Amniotic stem cell (primary cell): ENCODE measurements at places on chromosomes 5 and 9.

- DNase-seq, result no peak
These were observed 452.0 kb upstream of the DMAC1 start for GRCh38 chr9:8251566-8251965.

GRCh38 chr9:33867747-33868439 is 50.9 kb downstream of the UBE2R2 start:
- no peak for DNase-seq

DNA sequence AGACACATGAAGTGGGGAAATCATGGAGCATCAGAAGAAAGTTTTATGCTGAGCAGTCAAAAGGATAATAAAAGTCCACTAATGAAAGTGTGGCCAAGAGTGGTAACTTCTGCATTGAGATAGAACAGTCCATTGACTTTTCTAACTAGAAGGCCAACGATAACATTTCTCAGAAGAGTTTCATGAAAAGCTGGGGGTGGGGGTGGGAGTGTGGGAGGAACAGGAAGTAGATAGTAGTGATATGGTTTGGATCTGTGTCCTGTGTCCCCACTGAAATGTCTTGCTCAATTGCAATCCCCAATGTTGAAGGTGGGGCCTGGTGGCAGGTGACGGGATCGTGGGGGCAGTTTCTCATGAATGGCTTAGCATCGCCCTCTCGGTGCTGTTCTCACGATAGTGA is 36.2 kb upstream of the SNAPC3 start:
- no peak for DNase-seq

- DNase-seq, result no peak
These were observed 424.0 kb upstream of the ZNF462 start for GRCh38 chr9:106438928-106439327.

GRCh38 chr5:138038826-138039225 is 5.9 kb upstream of the FAM13B start:
- DNase-seq, result no peak

GRCh38 chr5:122183098-122183787 is 53.9 kb downstream of the ZNF474 start:
- peak; percentile 45 for DNase-seq

- DNase-seq, result peak; percentile 69
These were observed 389.1 kb downstream of the ENC1 start for GRCh38 chr5:74251141-74252035.

DNA sequence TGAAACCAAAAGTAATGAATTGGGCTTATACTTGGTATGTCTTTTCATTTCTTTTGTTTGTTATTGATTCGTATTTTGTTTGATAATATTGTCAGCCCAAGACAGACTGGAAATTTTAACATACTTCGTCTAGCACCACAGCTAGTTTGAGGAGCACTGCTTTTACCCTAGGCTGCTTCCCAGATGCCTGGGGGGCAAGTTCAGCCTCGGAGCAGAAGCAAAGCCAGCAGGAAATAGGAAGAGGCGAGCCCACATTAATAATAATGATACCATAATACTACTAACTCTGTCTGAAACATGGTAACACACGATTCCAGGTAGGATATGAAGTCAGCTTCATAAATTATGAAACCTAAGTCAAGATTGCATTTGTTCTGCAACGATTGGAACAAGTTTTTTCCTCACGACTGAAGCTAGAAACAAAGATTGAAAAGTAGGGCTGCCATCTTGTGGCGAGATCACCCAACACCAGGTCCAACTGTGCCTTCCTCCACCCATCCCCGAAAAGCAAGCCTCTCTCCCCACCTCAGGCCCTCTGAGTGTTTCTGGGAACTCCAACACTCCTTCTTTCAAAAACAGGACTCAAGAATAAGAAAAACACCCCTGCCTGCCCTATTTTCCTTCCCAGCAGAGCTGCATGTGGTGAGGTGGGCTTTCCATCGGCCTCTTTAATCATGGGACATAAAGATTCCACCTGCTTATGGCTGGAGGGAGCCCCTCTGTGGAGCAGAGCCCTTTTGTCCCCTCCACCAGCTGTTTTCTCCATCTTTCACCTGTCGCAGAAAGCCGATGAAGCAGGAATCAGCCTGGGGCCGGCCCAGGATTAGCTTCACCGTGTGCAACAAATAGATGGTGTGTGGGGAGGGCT is 236.4 kb downstream of the CAAP1 start:
- DNase-seq, result peak; percentile 1

- no peak for DNase-seq
These were observed 72.8 kb downstream of the CETN3 start for GRCh38 chr5:90336752-90337151.

GRCh38 chr9:114231273-114231672 is 75.9 kb downstream of the COL27A1 start:
- DNase-seq, result no peak

DNA sequence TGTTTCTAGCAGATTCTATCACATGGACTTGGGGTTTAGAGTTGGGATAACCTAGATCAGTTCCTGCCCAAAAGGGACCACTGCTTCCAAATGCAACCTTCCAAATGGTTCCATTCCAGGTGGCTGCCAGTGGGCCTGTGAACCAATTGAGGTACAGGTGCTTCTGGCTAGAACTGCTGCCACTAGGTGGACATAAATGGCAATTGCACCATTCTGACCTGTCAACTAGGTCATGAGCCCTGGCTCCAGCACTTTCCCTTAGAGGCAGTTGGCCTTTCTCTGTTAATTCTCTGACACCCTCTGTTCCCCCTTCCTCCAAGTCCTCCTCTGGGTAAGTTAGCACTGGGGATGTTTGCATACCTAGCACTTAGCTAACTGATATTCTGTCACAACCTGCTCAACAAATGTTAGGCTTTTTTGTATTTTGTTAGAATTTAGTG is 16.6 kb upstream of the HEMGN start:
- DNase-seq, result no peak

GRCh38 chr9:97038611-97039513 is at the start of gene CTSV:
Gene CTSV, minus strand, starts transcription at chr9:97039142. Its CDS starts 1,099 bp downstream, at chr9:97038043.
- peak; percentile 80 for DNase-seq

- DNase-seq, result no peak
These were observed 30.6 kb downstream of the RGMB start for GRCh38 chr5:98804066-98804465.

DNA sequence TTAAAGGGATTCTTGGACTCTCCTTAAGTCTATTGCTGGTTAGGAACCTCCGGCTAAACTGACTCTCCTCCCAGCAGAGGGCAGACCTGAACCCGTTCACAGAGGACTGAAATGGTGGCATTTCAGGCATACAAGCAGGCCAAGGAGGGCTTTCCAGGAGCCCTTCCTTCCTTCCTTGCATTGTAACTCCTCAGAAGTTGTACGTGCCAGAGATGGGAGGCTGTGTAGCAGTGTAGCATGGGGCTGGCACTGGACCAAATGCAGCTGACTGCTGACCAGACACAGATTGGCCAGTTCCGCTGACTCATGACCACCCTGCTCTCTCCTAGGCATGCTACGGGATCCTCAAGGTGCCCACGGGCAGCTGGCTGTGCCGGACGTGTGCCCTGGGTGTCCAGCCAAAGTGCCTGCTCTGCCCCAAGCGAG is 36.4 kb downstream of the JADE2 start:
- no peak for DNase-seq

DNA sequence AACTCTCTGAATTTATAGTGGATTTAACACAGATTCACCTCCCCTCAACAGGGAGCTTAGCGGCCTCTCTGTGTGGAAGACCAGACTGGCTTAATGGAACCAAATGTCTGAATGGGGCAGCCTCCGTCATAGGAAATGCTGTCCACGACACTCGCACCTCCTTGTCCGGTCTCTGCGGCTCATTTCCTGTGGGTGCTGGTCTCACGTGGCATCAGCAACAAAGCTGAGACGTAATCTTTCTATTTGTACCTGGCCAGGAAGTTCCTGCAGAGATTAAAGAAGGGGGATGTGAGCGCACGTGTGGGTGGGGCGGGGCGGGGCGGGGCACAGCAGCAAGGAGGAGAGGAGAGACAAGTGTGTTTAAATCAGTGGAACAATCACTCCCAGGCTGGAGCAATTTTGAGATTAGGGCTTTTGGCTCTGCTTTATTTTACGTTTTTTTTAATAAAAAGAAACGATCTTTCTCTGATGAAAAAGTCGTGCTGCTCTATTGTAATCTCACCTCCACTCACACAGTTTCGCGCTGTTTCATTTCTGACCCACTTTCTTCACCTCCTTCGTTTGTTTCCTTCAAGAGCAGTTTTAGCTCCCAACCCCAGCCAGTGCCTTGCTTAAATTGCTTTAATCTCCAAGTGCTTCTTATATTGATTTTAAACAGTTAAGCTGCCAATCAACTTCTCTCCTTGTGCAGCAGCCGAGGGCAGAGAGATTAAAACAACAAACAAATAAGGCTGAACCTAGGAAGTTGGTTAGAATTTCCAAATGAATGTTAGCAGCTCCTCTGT is 132.2 kb upstream of the ASTN2 start:
- DNase-seq, result no peak

GRCh38 chr5:34411470-34412346 is 244.4 kb upstream of the RAI14 start:
- no peak for DNase-seq

DNA sequence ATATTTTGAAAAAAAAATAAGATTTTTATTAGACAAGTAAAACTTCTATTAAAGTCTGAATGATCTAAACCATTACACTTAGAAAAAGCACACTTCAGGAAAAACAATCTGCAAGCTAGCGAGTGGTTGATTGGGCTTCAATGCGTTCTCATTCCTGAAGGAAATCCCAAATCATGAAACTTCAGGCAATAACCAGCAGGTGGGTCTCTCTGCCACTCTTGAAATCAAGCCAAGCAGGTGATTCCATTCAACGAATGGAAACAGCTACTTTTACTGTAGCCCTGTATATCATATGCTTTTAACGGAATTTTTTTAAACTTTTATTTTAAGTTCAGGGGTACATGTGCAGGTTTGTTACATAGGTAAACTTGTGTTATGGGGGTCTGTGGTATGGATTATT is 234.5 kb upstream of the TRPM3 start:
- no peak for DNase-seq

GRCh38 chr5:138832218-138832617 is 42.9 kb downstream of the LRRTM2 start:
- DNase-seq, result no peak

- DNase-seq, result no peak
These were observed 421.6 kb upstream of the PIK3R1 start for GRCh38 chr5:67793966-67794365.

DNA sequence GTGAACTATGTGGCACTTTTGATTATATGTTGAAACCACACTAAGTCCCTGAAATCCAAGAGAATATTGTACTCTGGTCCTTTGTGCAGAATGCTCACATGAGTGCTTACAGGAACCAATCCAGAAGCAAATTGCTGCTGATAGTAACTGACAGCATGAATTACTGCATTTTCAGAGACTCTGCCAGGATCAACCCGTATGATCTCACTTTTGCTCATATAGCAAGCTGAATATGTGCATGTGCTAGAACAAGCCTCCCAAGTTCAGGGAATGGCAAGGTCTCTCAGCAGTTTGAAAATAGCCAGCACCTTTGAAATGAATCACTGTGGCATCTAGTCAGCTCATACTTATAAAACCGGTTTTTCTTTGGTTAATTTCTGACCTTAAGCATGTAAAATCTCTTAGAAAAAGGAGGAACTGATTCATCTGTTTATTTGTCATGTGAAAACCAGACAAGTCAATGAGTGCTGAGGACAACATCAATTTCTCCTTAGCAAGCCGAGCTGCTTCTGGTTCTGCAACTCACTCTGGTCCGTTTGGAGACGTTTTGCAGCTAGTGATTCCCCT is 215.7 kb upstream of the ELL2 start:
- peak; percentile 2 for DNase-seq

GRCh38 chr9:21252721-21253547 is 13.1 kb upstream of the IFNA14 start:
- DNase-seq, result no peak

DNA sequence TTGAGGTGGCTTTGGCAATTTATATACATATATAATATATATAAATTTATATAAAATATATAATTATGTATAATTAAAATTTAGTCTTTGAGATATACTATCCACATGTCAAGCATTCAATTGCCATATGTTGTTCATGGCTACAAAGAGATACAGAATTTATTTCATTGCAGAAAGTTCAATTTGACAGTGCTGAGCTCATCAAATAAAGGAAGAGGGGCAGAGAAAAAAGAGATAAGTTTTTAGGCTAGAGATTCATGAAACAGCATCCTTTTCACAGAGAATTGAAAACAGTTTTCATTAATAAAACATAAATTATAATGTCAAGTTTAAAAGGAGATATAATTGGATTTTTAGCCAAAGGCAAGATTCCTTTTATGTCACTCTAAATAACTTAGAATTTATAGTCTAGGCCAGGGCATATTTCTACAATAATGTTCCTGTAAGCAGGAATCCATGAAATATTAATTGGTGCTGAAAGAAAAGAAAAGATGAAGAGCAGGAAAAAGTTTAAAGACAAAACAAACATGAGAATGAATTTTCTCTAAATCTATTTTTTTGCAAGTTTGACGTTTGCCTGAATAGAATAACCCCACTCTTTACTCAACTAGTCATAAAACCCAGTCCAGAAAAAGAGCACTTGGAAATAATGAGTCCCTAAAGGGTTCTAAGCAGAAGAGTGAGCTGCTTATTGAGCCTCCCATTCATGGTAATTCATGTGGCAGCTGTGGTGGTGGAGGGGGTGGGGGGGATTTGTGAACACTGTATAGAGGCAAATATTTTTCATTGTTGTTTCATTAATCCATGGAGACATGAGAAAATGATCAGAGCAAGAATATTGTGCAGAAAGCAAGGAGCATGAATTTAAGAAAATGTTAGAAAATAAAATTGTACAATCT is 1279.5 kb downstream of the CDH12 start:
- no peak for DNase-seq

DNA sequence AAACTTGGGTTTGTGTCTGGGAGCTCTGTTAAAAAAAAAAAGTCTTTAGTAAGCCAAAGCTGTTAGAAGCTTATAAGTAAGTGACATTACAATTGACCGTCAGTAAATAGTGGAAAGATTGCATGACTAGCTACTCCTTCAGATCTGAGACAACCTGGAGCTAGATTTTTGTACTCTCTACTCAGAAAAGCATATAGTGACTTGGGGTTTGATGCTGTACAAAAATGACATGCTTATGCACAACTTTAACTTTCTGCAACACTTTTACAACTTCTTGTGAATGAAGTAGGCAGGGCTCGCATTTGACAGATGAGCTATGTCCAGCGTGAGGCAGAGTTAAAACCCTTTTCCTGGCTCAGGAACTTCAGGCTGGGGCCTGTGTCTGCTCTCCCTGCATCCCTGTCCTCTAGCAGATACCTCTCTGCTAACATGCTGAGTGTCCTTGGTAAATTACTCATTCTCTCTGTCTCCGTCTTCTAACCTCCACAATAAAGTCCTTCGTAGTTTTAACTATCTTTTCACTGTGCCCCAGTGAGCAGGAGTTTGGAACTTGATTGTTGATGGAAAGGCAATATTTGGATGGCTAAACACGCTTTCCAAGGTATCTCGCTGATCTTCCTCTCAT is 471 bp upstream of the GHR start:
- no peak for DNase-seq

DNA sequence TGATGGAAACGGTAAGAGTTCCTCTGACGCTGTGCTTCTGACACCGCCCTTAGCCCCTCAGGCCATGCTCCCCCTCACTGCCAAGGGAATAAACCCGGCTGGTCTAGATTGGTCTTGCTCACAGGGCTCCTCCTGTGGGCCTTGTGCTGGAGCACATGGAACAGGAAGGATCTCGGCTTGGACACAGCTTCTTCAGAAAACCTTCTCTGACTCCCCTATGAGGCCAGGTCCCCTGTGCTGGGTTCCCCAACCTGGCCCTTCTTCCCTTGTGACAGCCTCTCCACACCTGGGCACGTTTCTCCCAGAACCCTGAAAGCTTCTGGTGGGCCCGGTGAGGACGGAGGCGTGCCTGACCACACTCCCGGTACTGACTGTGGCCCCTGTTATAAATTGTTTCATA is 8.2 kb downstream of the SPATA31E1 start:
- no peak for DNase-seq
